ENCODE measurements at places on chromosomes 1 and 21.

GRCh38 chr1:78527706-78528105 lies 36.9 kb downstream of the PTGFR start:
- DNase-seq, result no peak

DNA sequence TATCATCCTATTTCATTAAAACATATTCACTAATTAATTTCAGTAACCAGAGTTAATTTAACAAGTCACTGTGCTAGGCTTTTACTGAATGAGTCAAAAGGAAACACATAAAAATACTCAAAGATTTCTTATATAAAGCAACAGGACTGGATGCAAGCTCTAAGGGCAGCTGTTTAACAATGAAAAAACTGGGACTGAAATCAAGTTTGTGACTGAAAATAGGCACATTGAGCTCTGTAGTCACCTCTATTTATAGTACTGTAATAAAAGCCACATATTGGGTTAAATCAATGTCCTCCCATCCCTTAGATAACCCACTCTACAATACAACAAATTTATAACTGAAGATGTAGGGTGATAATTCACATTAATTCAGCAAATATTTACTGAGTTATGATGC lies 52.4 kb downstream of the SMYD3 start:
- no peak for DNase-seq

DNA sequence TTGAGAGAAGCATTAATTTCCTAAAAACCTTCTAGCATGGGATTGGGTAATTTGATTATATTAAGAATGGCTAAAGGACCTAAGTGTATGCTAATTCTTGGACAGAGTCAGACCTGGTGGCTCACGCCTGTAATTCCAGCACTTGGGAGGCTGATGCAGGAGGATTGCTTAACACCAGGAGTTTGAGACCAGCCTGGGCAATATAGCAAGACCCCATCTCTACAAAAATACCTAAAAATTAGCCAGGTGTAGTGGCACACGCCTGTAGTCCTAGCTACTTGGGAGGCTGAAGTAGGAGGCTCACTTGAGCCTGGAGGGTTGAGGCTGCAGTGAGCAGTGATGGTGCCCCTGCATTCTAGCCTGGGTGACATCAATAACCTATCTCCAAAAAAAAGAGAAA lies 45.9 kb upstream of the BMP8A start:
- no peak for DNase-seq

DNA sequence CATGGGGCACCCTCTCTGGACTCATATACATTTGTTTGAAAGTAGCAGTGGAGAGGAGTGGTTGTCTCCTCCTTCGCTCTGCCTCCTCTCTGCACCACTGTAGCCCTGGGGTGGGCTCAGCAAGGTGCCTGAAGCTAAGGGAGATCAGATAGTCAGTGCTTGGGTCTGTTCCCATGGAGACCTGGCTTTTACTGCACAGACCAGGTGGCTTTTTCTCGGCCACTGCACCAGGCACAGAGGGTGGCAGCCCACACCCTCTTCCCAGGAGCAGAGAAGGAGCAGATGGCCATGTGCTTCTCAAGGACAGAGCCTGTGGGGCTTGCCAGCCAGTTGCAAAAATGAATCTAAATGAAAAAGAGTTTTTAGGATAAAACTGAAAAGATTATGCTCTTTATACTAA lies 123.4 kb upstream of the KCNK1 start:
- no peak for DNase-seq

- DNase-seq, result no peak
Observed at GRCh38 chr1:211517006-211517405, 25.0 kb upstream of the RD3 start.

- DNase-seq, result no peak
Observed at GRCh38 chr21:42469272-42469671, 26.8 kb downstream of the RSPH1 start.

DNA sequence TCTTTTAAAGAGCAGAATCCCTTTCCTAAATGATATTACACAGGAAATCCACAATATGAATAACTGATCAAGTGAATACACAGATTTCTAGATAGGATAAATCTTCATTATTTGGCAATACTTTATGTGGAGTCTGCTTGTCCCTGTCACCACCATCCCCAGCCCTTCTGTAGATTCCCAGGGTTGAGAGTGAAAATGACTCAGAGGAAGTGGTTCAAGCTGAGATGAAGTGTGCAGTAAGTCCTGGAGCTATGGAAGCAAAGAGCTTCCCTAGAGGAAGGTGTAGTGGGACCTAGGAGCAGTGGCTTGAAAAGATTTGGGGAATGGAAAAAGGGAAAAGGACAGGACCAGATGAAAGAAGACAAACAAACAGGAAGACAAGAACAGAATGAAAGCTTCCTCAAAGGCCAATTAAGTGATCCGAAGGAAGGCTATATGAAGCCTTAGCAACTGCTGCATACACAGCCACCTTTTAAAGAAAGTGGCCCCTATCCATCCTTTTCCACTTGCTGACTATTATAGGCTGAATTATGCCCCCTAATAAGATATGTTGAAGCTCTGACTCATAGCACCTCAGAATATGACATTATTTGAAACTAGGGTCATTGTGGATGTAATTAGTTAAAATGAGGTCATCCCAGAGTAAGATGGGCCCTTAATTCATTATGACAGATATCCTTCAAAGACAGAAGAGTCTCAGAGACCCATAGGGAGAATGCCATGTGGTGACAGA lies 96.5 kb upstream of the CAMK1G start:
- DNase-seq, result no peak

GRCh38 chr1:214637722-214638458 lies 34.9 kb downstream of the CENPF start:
- DNase-seq, result peak; percentile 48

DNA sequence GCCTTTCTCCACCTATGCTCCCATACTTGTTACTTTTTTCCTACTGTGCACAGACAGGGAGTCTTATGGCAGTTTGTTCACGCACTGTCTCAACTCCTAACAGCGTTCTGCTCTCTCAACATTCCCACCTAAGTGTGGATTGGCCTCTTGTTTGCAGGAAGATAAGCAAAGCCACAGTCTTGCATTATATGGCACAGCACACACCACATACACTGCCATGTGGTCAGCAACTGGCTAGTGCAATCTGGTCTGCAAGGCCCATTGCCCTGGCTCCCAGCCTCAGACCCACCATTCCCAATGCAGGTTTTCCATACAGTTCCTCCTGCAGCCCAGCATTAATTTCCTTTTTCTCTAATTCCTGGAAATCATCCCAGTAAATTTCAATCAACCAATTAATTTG lies 38.3 kb upstream of the LAMC2 start:
- peak; percentile 6 for DNase-seq

- no peak for DNase-seq
Observed at GRCh38 chr1:206080026-206080820, 27.2 kb downstream of the RHEX start.

GRCh38 chr1:167431261-167431908 lies 86.9 kb downstream of the CD247 start:
- peak; percentile 58 for DNase-seq

DNA sequence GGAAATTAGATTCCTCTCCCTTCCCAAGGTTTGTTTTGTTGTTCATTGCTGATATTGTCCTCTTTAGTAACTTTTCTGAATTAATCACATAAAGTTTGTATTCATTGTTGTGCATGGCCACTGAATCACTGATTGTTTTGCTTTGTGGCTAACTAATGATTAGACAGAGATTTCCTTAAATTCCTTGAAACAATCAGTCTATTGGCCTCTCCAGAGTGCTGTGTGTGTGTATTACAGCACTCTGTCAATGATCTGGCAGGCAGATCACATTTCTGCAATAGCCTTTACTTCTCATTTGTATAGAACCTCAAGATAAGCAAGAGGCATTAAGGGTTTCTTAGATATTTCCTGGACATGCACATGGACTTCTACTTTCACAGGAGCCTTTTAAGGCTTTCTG lies 78.6 kb downstream of the DUSP10 start:
- DNase-seq, result no peak

DNA sequence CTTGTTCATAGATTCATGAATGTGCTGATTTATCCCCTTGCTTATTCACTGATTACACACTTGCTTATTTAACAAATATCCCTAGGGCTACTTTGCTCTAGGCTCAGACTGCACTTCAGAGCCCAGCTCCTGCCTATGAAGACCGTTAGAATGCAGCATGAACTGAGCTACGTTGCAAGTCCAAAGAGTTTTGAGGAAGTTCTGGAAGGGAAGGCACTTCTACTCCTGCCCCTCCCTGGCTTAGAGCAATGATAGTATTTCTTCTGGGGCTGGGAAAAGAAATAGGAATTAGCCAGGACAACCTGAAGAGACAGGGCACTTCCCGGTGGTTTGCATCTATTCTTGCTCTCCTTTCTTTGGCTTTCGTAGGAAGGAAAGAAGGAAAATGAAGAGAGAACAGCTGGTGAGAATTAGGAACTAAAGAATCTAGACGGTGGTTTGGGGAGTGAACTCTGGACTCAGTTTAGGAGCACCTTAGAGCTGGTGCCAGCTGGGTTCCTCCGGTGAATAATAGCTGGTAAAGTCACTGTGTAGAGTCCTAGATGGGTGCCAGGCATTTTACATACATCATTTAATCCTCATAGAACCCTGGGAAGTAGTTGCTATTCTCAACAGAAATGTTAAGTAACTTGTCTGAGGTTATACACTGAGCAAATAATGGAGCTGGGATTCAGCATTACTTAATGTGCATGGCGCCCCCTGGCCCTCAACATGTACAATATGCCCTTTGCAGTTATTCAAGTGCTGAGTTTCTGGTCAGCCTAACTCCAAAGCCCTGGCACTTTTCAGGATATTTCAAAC lies 65.9 kb downstream of the NDUFS5 start:
- DNase-seq, result peak; percentile 72

- DNase-seq, result no peak
Observed at GRCh38 chr1:197773856-197774255, 1.4 kb downstream of the DENND1B start.

GRCh38 chr1:43935711-43936427 lies 2.3 kb downstream of the ARTN start:
- no peak for DNase-seq

- DNase-seq, result peak; percentile 50
Observed at GRCh38 chr21:31098576-31099005, 60.3 kb upstream of the KRTAP19-8 start.

GRCh38 chr1:53187401-53187800 lies 9.2 kb upstream of the CPT2 start:
- no peak for DNase-seq

DNA sequence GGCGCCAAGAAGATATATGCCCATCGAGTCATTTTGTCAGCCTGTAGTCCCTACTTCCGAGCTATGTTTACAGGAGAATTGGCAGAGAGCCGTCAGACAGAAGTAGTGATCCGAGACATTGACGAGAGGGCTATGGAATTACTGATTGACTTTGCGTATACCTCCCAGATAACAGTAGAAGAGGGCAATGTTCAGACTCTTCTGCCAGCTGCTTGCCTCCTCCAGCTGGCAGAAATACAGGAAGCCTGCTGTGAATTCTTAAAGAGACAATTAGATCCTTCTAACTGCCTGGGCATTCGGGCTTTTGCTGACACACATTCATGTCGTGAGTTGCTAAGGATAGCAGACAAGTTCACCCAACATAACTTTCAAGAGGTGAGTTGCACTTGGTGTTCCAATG lies 19.1 kb downstream of the KLHL20 start:
- DNase-seq, result no peak

- DNase-seq, result no peak
Observed at GRCh38 chr1:57079454-57080157, 113.8 kb upstream of the C8B start.
